Kidney (tissue), 22 donors: ENCODE measurements at places on chromosomes 3 and 15.
A peak's percentile ranks its signal among the peaks of the same experiment; 100 is the strongest.

GRCh38 chr15:69661446-69661845, 208.8 kb downstream of the RPLP1 start:
- peaks cover 2% of the 10 kb centered on the region for H3K27me3 ChIP-seq
- no peak for DNase-seq
- H3K27ac ChIP-seq = no peak overlapping the region
- no peaks in the 10 kb centered on the region for H3K36me3 ChIP-seq

- no peaks in the 10 kb centered on the region for H3K27me3 ChIP-seq
- H3K27ac ChIP-seq = peak overlapping the region; percentile 49
- no peaks in the 10 kb centered on the region for H3K4me1 ChIP-seq
- H3K4me3 ChIP-seq = no peak overlapping the region
Measured at GRCh38 chr3:53806182-53807116, 39.8 kb downstream of the CHDH start.

- no peaks in the 10 kb centered on the region for H3K36me3 ChIP-seq
- no peak overlapping the region for H3K4me3 ChIP-seq
- no peak for DNase-seq
- no peaks in the 10 kb centered on the region for H3K4me1 ChIP-seq
Measured at GRCh38 chr3:89332793-89333192, 225.4 kb downstream of the EPHA3 start.

DNA sequence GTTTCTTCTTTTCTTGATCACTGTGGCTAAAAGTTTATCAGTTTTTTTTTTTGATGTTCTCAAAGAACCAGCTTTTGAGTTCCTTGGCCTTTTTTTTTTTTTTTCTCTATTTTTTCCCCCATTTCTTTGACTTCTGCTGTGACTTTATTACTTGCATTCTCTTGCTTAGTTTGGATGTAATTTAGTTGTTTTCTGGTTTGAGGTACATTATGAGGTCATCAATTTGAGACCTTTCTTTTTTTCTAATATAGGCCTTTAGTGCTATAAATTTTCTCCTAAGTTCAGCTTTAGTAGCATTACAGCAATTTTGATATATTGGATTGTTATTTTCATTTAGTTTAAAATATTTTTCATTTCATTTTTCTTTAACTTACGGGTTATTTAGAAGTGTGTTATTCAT, 35.3 kb downstream of the TCF12 start:
- no peak for DNase-seq
- no peaks in the 10 kb centered on the region for H3K27me3 ChIP-seq
- no peaks in the 10 kb centered on the region for H3K4me1 ChIP-seq
- no peak overlapping the region for H3K4me3 ChIP-seq
- H3K36me3 ChIP-seq = no peaks in the 10 kb centered on the region

- DNase-seq = no peak
- H3K36me3 ChIP-seq = no peaks in the 10 kb centered on the region
- H3K27me3 ChIP-seq = no peaks in the 10 kb centered on the region
- H3K27ac ChIP-seq = no peak overlapping the region
- no peak overlapping the region for H3K4me3 ChIP-seq
- H3K4me1 ChIP-seq = no peaks in the 10 kb centered on the region
Measured at GRCh38 chr15:51121118-51121517, 26.4 kb upstream of the TNFAIP8L3 start.

GRCh38 chr3:160001850-160002623, 13.4 kb downstream of the IL12A start:
- H3K4me1 ChIP-seq = no peaks in the 10 kb centered on the region
- H3K27me3 ChIP-seq = no peaks in the 10 kb centered on the region
- H3K36me3 ChIP-seq = no peaks in the 10 kb centered on the region
- H3K4me3 ChIP-seq = no peak overlapping the region
- no peak overlapping the region for H3K27ac ChIP-seq

- H3K4me3 ChIP-seq = no peak overlapping the region
- no peaks in the 10 kb centered on the region for H3K4me1 ChIP-seq
- H3K27me3 ChIP-seq = no peaks in the 10 kb centered on the region
Measured at GRCh38 chr15:71817351-71817750, 7.0 kb downstream of the NR2E3 start.

GRCh38 chr3:189626286-189626685, 4.9 kb upstream of the TP63 start:
- no peak overlapping the region for H3K27ac ChIP-seq
- no peaks in the 10 kb centered on the region for H3K4me1 ChIP-seq
- no peak overlapping the region for H3K4me3 ChIP-seq
- no peaks in the 10 kb centered on the region for H3K36me3 ChIP-seq

- H3K4me1 ChIP-seq = no peaks in the 10 kb centered on the region
- no peak overlapping the region for H3K4me3 ChIP-seq
- DNase-seq = no peak
- H3K27me3 ChIP-seq = no peaks in the 10 kb centered on the region
- H3K27ac ChIP-seq = no peak overlapping the region
- H3K36me3 ChIP-seq = no peaks in the 10 kb centered on the region
Measured at GRCh38 chr3:83096-83495, 113.5 kb upstream of the CHL1 start.

- no peak overlapping the region for H3K4me3 ChIP-seq
- no peaks in the 10 kb centered on the region for H3K36me3 ChIP-seq
- no peaks in the 10 kb centered on the region for H3K27me3 ChIP-seq
- H3K4me1 ChIP-seq = peaks cover 7% of the 10 kb centered on the region
- DNase-seq = no peak
Measured at GRCh38 chr3:158733656-158734055, 1.4 kb upstream of the RARRES1 start.

- no peaks in the 10 kb centered on the region for H3K36me3 ChIP-seq
- no peak overlapping the region for H3K4me3 ChIP-seq
- no peaks in the 10 kb centered on the region for H3K27me3 ChIP-seq
Measured at GRCh38 chr3:87361956-87362355, 85.6 kb upstream of the POU1F1 start.

- H3K27ac ChIP-seq = no peak overlapping the region
- no peaks in the 10 kb centered on the region for H3K27me3 ChIP-seq
- H3K36me3 ChIP-seq = no peaks in the 10 kb centered on the region
- DNase-seq = no peak
Measured at GRCh38 chr3:197365586-197365985, 67.2 kb upstream of the DLG1 start.

GRCh38 chr15:34700891-34701427, 53.8 kb downstream of the GJD2 start:
- H3K36me3 ChIP-seq = no peaks in the 10 kb centered on the region
- no peak for DNase-seq
- H3K27ac ChIP-seq = no peak overlapping the region
- H3K27me3 ChIP-seq = no peaks in the 10 kb centered on the region
- H3K4me3 ChIP-seq = no peak overlapping the region

DNA sequence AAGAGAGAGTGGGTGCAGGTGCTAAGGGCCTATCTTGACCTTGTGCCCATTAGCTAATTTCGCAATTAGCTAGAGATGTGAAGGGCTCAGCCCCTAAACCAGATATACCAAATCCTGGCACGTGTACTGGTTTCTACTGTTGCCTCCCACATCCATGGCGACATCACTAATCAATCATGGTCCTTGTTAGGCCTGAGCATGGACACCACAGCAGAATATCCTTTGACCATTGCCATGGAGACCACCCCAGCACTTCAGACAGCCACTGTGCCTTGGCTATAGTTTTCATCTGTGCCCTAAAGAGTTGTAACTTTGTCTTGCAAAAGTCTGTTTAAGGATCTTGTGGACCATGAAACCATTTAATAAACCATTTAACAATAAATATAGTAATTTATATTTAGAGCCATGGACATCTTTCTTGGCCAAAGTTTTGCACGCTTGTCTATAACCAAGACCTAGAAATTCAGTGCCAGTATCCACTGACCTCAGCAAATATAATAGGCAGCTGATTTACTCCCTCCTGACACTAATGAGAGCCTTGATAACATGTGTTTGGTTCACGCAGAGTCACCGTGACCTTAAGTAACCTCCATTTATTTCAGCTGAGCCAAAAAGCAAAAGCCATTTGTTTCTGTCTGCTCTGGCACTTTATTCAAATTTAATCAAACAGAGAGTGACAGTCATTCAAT, 43.4 kb downstream of the COLQ start:
- H3K36me3 ChIP-seq = no peaks in the 10 kb centered on the region
- no peak overlapping the region for H3K27ac ChIP-seq
- H3K4me3 ChIP-seq = no peak overlapping the region
- DNase-seq = no peak
- no peaks in the 10 kb centered on the region for H3K27me3 ChIP-seq

DNA sequence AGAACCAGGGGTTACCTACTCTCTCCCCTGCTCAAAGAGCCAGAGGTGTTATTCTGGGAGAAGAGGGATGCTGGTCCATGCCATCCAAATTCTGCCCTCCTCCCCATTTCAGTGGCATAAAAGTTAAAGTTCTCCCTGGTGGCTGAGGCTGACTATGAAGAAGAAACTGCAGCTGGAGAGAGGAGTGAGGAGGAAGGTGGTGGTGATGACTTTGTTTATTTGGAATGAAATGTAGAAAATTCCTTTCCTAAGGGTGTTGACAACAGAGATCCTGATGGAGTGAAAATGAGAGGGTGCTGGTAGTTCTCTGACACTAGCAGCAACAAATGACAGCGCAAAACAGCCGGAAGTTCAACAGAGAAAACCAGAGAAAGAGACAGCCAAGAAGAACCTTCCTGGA, 100.4 kb downstream of the PCCB start:
- H3K27ac ChIP-seq = no peak overlapping the region
- H3K27me3 ChIP-seq = no peaks in the 10 kb centered on the region
- H3K4me1 ChIP-seq = no peaks in the 10 kb centered on the region
- no peaks in the 10 kb centered on the region for H3K36me3 ChIP-seq
- DNase-seq = no peak
